ENCODE measurements at places on chromosomes 3 and 15.

DNA sequence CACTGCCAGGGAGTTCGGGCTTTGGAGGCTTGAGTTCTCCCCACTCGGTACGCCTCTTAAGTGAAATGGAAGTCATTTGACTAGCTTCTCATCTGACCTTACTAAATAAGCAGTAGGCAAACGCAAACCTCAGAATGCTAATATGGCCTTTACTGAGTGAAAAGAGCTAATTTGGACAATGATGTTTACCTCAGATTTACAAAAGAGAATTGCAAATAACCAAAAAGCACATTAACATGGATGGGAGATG lies 1.6 kb upstream of the RNU6-1 start:
- DNase-seq, result no peak

DNA sequence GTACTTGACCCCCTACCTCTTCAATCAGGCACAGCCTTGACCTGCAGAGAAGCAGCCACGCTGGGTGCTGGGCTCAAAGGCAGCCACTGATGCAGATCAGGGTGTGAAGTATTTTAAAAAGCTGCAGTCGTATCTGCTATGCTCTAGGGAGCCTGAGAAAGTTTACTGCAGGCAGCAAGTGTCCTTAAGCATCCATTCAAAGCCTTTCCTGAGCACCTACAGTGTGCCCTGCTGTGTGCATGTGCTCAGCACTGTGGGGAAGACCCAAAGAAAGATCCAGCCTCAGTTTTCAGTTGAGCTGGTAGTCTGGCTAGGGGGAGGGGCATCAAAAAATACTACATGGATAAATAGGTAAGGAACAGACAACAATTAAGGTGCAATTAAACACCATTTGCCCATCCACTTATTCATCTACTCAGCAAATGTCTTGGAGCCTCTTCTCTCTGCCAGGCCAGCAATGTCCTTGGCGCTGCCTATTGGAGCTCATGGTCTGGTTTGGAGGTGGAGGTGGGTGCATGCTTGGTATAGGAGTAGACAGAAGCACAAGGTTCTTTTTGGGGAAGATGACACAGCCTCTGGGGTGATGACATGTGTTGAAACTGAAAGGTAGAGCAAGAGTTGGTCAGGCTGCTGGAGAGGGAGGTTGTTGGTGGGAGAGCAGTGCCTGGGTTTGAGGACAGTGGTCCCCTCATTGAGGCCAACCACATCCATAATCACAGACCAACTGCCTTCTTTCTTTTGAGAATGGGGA lies 85.9 kb upstream of the PRR23C start:
- DNase-seq, result no peak

DNA sequence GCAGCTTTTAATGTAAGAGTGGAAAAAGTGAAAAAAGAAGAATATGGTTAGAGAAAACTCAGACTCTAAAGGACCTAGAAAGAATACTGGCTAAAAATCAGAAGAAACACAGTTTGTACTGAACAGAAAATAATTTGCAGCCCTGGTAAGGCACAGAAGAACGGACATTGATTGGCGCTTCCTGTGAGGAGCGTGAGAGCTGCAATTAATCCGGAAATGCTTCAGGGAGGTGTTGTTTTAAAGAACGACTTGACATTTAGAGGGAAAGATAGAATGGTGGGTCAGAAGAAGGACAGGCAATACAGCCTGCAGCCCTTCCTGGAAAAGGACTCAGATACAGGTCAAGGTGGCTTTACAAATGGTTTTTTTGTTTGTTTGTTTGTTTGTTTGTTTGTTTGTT lies 151.3 kb upstream of the TSC22D2 start:
- DNase-seq, result no peak

GRCh38 chr15:69730281-69731080 lies 277.9 kb downstream of the RPLP1 start:
- DNase-seq, result no peak

DNA sequence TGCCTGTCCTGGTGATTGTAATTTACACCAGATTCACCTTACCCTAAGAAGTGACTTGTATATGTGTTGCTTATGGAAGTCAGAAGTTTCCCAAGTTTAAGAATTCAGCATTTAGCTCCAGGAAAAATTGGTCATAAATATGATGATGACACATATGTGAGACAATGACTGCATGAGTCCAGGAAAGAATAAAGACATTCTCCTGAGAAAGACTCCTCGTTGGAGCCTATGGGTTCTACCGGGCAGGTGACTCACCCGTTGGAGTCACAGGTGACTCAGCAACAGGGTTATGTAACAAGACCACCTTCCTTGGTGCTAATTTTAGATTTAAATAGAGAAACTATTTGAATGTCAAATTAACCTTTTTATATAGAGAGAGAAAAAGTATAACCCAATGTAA lies 662.4 kb downstream of the FHIT start:
- no peak for DNase-seq

GRCh38 chr3:56962206-56962605 lies 98.3 kb upstream of the SPATA12 start:
- no peak for DNase-seq

Data from stimulated activated naive CD8-positive, alpha-beta T cell treated with anti-CD3 and anti-CD28 coated beads, Interleukin-15, Interleukin-2, amounts not matched to agents 100 U/mL and 50 U/mL, for 24 hours (primary cell).